ENCODE measurements at places on chromosomes 12 and 14.

- DNase-seq: no peak
Observed at GRCh38 chr12:85836197-85837090, at the start of gene RASSF9. RASSF9 (minus strand) TSS chr12:85836409; CDS start chr12:85836201, 208 bp downstream.

- no peak for DNase-seq
Observed at GRCh38 chr14:105865904-105866840, 339.8 kb downstream of the TMEM121 start.

- DNase-seq: no peak
Observed at GRCh38 chr14:59428581-59429012, 36.6 kb downstream of the GPR135 start.

DNA sequence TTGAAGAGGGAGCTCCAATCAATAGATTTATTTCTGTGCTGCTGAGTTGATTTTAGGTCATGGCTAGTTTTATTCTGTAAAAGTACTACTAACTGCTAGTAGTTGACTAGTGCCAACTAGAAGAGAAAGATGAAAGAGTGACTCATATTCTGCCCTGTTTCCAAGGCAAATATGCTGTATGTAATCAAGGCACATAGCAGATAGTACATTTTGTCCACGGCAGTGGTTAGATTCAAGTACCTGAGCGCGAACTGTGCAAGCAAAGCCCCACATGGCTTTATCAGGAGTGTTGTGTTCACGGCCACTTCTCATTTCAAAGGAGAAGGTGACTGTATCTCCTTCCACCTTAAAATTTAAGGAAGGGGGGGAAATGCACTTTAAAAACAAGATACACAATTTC is 126.8 kb downstream of the TRAFD1 start:
- DNase-seq: no peak

DNA sequence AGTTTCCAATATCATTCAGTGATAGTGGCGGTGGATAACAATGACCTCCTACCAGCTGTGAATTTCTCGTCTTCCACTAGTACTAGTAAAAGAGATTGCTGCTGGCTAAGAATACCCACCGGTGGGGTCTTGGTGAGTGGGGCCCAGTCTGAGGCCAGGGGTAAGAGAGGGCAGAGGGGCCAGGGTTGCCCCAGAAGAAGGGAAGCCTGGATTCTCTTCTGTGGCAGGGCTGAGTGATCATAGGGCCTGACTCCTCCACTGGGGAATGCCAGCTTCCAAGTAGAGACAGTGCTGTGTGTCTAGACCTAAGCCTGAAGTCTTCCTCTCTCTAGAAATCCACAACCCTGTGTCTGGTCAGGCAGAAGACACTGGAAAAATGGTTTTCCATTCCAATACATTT is 5.8 kb upstream of the TMEM63C start:
- DNase-seq: no peak
